Testis (tissue), 5 donors: ENCODE measurements at places on chromosomes 4 and X. TPM values are rescaled to one million over a fixed set of nuclear protein-coding genes. Genes with fewer than 3 reads are reported as not detected.
A peak's percentile ranks its signal among the peaks of the same experiment; 100 is the strongest.

GRCh38 chrX:151391722-151392121 lies 5.3 kb upstream of the VMA21 start:
- peak; percentile 61 for DNase-seq

The LDB2 gene
- total RNA-seq = 15.7 TPM

The FAM9C gene
- total RNA-seq = 9.5 TPM

- no peak for DNase-seq
These were observed 2.4 kb downstream of the PGM2 start for GRCh38 chr4:37828843-37829242.

DNA sequence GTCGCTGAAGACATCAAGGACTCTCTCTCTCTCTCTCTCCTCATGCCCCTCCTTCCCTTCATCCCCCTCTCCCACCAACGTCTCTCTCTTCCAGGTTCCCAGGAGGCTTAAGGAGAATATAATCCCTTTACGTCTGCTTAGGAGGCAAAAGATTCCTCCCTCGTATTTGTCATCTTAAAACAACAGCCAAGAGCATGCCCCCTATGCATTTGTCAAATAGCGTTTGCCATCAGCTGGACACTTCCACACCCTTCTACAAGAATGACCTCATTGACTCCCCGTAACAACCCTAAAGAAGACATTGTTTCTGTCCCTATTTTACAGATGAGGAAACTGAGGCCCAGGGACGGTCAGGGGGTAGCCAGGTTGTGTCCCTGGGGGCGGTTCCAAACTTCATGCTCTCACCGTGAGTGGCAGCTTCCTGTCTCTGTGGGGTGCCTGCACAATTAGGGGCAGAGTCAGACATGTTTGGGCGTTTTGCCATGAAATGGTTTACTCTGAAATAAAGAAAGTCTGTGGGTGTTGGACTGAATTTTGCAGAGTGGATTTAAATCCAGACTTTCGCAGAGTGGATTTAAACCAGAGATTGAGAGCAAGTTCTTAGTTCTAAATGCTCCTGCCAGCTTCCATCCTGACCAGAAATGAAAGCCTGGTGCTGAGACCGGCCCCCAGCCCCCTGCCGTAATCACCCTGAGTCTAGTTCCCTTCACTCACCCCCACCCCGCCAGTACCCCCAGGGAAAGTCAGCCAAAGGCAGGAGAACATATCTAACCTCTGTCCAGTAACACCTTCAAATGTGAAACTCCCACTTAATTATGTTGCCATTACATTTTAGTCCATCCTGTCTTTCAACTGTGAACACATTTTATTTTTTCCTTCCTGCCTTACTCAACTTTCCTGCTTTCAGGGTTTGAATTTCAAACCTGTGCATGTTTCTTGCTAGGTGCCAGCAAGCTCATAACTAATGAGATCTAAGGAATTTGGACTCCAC lies 44.3 kb upstream of the TBL1X start:
- DNase-seq = no peak

The HELT gene
- total RNA-seq = not detected

- DNase-seq = no peak
These were observed 163.5 kb downstream of the MGST2 start for GRCh38 chr4:139828966-139829664.

DNA sequence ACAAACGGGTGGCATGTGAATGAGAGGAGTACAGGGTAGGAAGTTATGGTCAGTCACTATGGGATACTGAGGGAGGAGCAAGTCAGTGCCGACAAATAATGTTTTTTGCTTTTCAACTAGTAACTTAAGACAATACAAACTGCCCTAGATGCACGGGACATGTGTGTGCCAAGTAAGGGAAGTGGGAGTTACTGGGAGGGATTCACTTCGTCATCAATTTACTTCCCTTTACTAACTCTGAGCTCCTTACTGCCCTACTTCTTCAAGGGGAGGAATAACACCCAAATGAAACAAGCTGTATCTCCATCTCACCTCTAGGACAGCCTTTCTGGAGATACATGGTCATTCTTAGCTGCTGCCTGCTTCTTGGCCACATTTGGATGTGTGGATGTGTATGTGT lies 97.7 kb downstream of the DGKK start:
- no peak for DNase-seq

The SPANXA1 gene
- not detected for total RNA-seq

GRCh38 chr4:93879919-93880318 lies 51.4 kb downstream of the ATOH1 start:
- DNase-seq = no peak

- no peak for DNase-seq
These were observed 67.0 kb downstream of the TAPT1 start for GRCh38 chr4:16159286-16159685.

- DNase-seq = no peak
These were observed 16.2 kb downstream of the RASSF6 start for GRCh38 chr4:73603854-73604584.

GRCh38 chrX:153816831-153817690 lies 13.3 kb downstream of the PDZD4 start:
- DNase-seq = no peak

The PRR27 gene
- 2.2 TPM for total RNA-seq

The DSPP gene
- total RNA-seq = not detected

GRCh38 chr4:110483516-110483915 lies 7.6 kb downstream of the ENPEP start:
- no peak for DNase-seq
